ENCODE measurements at places on chromosomes 1 and 21. TPM values are rescaled to one million over a fixed set of nuclear protein-coding genes. Genes with fewer than 3 reads are reported as not detected.

GRCh38 chr1:1538989-1539309 is 1.5 kb downstream of the TMEM240 start:
- no peak for DNase-seq

NMNAT2 gene
- not detected for total RNA-seq

C1orf74 gene
- total RNA-seq, result 4.1 TPM

NDC1 gene
- total RNA-seq, result 15.7 TPM

SLC26A9 gene
- not detected for total RNA-seq

SRSF11 gene
- 322 TPM for total RNA-seq

- no peak for DNase-seq
Measured at GRCh38 chr1:161506336-161507223, 1.3 kb downstream of the FCGR2A start.

DNA sequence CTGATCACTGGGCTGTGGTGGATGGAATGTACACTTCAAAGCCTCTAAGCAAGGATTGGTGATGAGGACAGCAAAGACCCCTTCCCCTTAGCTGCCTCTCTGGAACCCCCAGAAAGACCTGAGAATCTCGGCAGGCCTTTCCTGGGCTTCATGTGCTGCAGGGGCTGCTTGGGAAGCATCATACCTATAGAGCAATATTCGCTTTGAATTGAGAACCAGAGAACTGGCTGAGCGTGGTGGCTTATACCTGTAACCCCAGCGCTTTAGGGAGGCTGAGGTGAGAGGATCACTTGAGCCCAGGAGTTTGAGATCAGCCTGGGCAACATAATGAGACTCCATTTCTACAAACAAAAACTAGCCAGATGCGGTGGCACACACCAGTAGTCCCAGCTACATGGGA is 22.0 kb downstream of the CSF1 start:
- no peak for DNase-seq

Measured in B cell (primary cell).